Hematopoietic multipotent progenitor cell treated with erythropoietin and hydrocortisone succinate and interleukin-3 and kit ligand, for 15 days (in vitro differentiated cells): ENCODE measurements at places on chromosomes 1 and 21.

DNA sequence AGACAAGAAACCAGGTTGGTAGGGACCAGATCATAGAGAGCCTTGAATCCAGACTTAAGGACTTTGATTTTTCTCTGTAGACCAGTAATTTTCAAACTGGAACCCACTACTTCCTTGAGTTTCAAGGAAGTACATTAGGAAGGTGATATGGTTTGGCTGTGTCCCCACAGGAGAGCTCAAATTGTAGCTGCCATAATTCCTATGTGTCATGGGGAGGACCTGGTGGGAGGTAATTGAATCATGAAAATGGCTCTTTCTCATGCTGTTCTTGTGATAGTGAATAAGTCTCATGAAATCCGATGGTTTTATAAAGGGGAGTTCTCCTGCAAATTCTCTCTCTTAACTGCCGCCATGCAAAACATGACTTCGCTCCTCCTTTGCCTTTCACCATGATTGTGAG is 10.1 kb upstream of the PRKAA2 start:
- no peak for DNase-seq

- no peak for DNase-seq
Measured at GRCh38 chr1:7839526-7839925, 13.3 kb downstream of the UTS2 start.

GRCh38 chr1:118618618-118619340 is 369.4 kb downstream of the TBX15 start:
- no peak for DNase-seq

DNA sequence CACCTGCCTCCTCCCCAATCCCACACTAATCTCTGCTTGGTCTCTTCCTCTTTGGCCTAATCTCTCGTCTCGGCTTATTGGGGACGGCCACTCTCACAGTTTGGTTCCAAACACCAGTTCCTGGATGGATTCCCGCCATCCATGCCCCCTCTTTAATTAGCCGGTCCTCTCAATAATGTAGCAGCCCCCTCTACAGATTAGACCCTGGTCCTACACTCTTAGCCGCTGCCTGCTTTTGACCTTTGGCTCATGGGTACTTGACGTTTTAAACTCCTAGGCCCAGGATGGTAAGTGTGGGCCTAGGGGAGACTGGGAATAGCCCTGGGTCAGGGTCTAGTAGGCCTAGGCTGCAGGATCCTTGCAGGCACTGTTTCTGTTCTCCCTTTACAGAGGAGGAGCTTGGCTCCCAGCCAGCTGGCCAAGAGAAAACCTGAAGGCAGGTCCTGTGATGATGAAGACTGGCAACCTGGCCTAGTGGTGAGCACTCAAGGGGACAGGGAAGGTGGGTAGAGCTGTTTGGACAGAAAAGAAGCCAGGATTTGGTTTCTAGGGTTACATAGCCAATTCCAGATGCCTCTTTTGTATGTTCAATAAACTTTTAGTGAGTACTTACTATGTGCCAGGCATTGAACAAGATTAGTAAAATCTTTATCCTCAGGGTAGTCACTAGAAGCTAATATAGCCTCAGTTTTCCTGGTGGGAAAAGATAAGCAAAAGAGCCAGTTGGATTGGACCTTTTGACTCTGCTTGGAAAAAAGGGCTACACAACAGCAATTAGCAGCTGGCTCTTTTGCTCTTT is 758 bp downstream of the RAD54L start:
- peak; percentile 80 for DNase-seq

DNA sequence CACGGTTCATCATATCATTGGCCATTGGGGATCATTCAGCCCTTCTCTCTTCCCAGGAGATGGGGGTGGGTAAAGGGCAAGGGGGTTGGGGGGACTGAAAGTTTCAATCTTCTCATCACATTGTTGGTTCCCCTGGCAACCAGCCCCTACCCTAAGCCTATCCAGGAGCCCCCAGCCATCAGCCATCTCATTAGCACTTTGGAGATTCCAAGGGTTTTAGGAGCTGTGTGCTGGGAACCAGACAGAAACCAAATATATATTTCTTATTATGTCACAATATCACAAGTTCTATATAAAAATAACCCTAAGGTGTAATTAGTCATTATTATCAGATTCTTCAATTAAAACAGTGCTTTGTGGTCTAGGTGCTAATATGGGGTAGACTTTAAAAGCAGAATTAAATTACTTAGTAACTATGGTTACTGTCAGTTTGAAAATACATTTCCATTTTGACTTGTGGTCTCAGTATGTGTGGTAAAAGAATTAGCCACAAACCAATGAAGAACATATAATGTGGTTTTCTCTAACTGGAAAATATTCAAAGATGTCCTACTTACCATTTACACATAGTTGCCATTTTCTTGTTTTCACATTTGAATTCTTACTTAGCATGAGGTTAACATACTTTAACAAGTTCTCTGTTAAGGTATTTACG is 28.1 kb downstream of the IL23R start:
- no peak for DNase-seq

- DNase-seq = no peak
Measured at GRCh38 chr1:54604572-54605370, 18.6 kb downstream of the FAM151A start.

GRCh38 chr21:44499631-44500030 is 40.4 kb downstream of the KRTAP10-1 start:
- DNase-seq = no peak

- DNase-seq = no peak
Measured at GRCh38 chr1:75174031-75174760, 40.0 kb downstream of the LHX8 start.

- DNase-seq = peak; percentile 82
Measured at GRCh38 chr1:40404670-40405462, 31.3 kb downstream of the SMAP2 start.

DNA sequence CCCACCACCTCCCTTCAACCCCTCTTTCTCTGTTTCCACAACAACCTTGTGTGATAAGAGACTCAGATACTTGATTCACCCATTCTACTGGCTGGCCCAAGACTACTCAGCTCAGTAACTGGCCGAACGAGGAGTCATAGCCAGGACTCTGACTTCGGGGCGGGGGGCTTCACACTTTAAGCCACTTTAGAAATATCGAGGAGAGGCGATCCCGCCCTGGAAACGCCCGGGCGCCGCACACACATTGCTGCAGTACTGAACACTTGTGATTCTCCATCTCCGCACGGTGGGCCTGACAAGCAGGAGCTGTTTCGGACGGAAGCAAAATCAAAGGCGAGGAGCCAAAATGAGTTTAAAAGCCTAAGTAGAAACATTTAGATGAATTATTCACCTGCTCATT is 182.1 kb downstream of the NPHP4 start:
- no peak for DNase-seq

DNA sequence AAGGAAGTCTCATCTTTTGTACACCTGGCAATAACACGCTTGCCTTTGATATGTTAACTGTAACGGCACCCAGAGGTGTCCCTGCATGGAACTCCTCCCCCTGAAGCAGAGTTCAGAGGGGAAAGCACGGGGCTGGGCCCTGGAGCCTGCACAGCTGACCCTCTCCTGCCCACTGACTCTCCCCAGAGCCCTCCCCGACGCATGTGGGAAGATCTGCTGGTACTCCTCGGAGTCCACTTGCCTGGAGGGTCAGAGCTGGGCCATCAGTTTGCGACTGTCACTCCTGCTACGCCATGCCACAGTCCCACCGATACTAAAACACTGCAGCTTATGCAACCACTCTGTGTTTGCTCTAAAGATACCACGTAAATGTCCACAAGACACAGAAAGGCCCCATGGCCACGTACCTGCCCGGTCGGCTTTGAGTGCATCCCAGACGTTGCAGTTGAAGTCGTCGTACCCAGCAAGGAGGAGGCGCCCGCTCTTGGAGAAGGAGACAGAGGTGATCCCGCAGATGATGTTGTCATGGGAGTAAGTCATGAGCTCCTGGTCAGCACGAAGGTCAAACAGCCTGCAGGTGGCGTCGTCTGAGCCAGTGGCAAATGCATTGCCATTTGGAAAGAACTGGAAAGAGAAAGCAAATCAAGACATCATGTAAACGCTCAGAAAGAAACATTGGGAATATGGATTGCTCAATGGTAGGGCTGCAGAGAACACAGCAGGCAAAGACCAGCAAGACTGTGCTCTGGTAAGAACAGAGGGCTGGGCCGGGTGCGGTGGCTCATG is 10.6 kb upstream of the NADK start:
- DNase-seq = peak; percentile 45

DNA sequence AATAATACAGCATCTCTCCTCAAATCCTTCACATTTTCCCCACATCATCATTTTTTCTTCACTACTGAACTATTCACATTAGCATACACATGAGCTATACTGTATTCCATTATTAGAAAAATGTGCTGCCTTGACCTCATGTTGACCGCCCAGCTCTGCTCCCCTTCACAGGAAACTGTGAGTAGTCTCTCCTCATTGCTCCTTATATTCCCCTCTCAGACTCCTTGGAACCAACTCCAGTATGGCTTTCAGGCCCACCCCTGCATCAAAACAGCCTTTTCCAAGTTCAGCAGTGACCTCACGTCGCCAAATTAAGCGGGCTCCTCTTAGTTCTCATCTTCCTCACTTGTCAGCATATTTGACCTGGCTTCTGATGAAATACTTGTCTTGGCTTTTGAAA is 59.2 kb upstream of the SPAG17 start:
- no peak for DNase-seq

GRCh38 chr1:26225033-26225831 is 8.8 kb upstream of the CEP85 start:
- DNase-seq = no peak

DNA sequence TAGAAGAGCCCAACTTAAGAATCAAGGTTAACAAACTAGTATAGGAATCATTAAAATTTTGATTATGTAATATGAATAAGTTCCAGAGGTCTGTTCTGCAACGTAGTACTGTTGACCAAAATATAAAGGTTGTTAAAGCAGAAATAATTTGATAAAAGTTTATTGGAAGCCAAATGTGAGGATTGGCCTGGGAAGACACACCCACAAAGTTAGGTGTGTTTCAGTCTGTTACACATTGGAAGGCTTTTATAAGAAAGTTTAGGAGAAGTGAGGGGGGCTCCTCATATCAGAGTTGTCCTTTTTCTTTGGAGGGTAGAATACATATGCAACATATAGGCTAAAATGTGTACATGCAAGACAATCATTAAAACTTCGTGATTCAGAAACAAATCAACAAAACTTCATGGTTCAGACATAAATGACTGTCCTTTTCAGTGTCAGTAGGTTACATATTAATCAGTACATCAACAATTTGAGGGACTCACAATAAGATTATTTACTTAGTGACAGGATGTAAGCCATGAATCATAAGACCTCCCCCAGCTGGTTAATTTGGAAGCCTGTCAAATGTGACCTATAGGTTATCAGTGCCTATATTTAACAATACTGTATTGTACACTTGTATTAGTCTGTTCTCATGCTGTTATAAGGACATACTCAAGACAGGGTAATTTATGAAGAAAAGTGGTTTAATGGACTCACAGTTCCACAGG is 245.0 kb upstream of the B3GALT2 start:
- DNase-seq = no peak
